ENCODE measurements at places on chromosomes 3 and 15.

GRCh38 chr3:24129549-24129948, 184.5 kb downstream of the NR1D2 start:
- DNase-seq, result no peak

- no peak for DNase-seq
These were observed 24.6 kb downstream of the IFT80 start for GRCh38 chr3:160374472-160374871.

- no peak for DNase-seq
These were observed 39.2 kb downstream of the FAH start for GRCh38 chr15:80191897-80192595.

GRCh38 chr3:125132815-125133214, 77.0 kb upstream of the HEG1 start:
- no peak for DNase-seq

- no peak for DNase-seq
These were observed 55.8 kb downstream of the ATP8B4 start for GRCh38 chr15:50063226-50063625.

Measured in colonic mucosa (tissue), 4 donors.